NCI-H187 treated with DMSO at 0.1 percent for 48 hours (cell line): ENCODE measurements at places on chromosomes 12 and 14.

DNA sequence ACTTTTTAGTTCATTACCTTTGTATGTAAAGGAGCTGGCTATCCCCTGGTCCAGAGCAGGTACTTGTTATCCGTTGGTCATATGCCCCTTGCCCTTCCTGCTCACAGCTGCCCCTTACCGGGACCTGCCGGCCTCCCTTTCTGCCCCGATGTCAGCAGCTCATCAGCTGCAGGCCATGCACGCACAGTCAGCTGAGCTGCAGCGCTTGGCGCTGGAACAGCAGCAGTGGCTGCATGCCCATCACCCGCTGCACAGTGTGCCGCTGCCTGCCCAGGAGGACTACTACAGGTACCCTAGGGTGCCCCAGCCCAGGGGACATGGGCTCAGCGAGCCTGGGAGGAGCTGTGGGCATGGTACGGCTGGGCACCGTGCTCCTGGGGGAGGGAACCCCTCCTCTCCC lies 2.3 kb upstream of the RNU7-1 start:
- no peak for DNase-seq

- no peak for DNase-seq
These were observed 49.2 kb upstream of the SGPP1 start for GRCh38 chr14:63777024-63777423.

DNA sequence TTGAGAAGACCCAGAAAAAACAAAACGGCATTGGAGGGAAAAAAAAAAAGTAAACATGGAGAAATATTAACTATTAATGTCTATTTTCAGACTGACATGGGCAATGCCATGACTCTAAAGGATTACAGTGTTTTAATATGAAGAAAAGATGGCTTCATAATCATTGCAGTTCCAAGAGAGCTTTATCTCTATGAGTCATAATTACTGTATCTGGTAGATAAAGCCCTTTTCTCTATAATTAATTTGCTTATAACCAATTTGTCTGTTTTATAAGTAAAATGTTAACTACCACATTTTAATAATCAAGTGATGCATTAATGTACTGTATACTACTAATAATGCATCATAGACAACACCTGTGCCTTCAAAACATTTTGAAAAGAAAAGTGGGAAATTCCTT lies 59.7 kb downstream of the CLIP1 start:
- DNase-seq = no peak

- no peak for DNase-seq
These were observed 386 bp downstream of the HDAC7 start for GRCh38 chr12:47819138-47819895.

- DNase-seq = no peak
These were observed 71.7 kb downstream of the IGF1 start for GRCh38 chr12:102408487-102409297.

- no peak for DNase-seq
These were observed 127.2 kb upstream of the MYF6 start for GRCh38 chr12:80580254-80580653.

- no peak for DNase-seq
These were observed 1.3 kb downstream of the OTOGL start for GRCh38 chr12:80100591-80100990.

DNA sequence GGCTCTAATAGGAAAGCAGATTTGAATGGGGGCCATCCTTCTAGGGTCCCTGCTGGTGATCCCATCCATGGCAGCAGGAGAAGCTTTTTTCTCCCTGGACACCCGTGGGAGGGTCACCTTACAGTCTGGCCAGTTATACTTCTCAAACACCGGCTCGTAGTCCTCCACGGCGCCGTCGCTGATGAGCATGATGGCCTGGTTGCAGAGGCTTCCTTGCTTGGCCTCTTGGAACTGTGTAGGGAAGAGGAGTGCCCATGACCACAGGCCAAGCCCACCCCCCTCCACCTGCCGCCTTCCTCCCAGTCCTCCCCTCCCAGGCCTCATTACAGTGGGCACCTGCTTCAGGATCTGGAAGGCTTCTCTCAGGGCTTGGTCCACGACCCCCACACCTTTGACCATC lies 33.8 kb downstream of the CACNA2D4 start:
- no peak for DNase-seq

- DNase-seq = no peak
These were observed 32.9 kb downstream of the ESRRB start for GRCh38 chr14:76408877-76409276.
